ENCODE measurements at places on chromosomes 6 and 20.

DNA sequence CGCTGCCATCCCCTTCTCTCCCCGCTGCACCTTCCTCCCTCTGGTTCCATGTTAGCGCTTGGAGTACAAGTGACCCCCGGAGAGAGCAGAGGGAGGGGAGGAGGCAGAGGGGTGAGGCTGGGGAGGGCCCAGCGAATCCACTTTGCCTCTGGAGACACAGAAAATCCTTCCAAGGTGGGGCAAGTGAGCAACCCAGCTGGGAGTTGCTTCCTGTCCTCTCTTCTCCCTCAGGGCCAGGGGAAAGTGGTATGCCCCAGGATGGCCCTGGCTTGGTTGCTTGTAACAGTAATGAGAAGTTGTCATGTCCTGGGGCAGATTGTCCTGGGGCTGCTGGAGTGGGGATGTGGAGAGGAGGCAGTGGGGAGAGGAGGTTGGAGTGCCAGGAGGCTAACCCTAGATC lies 691 bp upstream of the ANGPT4 start:
- no peak for DNase-seq

DNA sequence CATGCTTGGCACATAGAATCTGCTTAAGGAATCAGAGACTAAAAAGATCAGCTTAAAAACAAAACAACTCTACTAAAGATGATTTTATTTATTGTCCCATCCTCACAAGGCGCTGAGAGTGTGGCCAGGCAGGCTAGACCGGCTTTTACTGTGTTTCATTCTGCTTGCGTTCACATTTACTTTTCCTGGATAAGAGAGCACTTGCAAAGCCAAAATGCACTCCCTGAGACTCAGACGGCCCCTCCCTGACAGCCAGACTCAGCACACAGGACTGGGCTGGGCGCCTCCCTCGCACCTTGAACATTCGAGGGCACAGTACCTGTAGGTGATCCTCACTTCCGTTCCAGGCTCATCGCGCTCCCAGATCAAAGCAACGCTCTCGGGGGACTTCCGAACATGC lies 10.2 kb downstream of the ACSS1 start:
- DNase-seq: no peak

GRCh38 chr6:141890661-141891060 lies 242.1 kb upstream of the GJE1 start:
- no peak for DNase-seq

- no peak for DNase-seq
Observed at GRCh38 chr6:14706378-14706929, 539.4 kb upstream of the JARID2 start.

DNA sequence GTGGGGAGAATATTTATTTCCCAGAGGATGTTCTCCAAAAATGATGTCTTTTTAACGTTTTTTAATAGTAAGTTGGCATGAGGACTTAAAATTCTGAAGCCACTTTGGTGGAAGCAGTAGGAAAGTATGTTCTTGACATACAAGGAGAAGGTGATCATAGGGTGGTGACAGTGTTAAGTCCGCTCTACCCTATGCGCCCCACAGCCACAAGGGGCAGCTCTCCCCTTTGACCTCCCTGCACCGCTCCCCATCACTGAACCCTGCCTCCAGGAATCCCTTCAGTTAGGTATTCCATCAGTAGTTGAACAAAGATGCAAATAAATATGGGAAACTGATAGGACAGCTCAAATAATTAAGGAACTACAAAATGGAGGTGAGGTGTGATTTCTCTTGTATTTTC lies 111.4 kb downstream of the PLEKHG1 start:
- DNase-seq: no peak

- no peak for DNase-seq
Observed at GRCh38 chr20:46568570-46569129, 18.2 kb upstream of the OCSTAMP start.

DNA sequence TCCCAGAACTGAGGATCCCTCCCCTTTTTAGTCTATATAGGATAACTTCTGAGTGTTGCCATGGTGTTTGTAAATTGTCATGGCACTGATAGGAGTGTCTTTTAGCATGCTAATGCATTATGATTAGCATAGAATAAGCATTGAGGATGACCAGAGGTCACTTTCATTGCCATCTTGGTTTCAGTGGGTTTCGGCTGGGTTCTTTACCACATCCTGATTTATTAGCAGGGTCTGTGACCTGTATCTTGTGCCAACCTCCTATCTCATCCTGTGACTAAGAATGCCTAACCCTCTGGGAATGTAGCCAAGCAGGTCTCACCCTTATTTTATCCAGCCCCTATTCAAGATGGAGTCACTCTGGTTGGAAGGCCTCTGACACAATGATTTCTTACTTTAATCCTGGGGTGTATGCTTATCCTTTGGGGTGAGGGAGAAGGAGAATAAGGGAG lies 19.6 kb downstream of the WFDC2 start:
- DNase-seq: no peak

GRCh38 chr6:153947808-153948447 lies 91.1 kb upstream of the OPRM1 start:
- DNase-seq: no peak

- no peak for DNase-seq
Observed at GRCh38 chr6:161660666-161661571, 387.1 kb upstream of the AGPAT4 start.

DNA sequence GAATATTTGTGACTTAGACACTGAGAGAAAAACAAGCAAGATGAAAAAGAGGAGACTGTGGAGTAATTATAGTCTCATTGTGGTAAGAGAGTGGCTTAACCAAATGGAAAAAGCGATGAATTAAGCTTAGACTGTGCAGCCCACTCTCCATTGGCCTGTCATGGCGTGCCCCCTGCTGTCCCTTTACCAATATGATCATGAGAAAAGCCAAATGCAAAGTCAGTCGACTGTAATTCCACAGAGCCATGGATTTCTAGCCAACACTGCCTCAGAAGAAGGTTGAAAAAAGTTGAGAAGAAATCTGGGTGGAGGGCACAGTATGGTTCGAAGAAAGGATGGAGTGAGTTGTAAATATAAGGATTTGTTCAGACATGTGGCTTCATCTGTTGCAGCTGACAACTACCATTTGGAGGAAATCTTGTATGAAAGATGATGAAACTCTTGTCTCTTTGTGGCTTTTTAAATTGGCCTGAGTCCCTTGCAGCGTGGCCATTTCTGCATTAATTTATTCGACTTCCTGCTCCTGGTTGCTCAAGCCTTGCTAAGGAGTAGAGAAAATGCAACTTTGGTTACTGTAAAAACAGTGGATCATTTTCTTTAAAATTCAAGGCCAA lies 251.4 kb downstream of the DOK5 start:
- DNase-seq: no peak

DNA sequence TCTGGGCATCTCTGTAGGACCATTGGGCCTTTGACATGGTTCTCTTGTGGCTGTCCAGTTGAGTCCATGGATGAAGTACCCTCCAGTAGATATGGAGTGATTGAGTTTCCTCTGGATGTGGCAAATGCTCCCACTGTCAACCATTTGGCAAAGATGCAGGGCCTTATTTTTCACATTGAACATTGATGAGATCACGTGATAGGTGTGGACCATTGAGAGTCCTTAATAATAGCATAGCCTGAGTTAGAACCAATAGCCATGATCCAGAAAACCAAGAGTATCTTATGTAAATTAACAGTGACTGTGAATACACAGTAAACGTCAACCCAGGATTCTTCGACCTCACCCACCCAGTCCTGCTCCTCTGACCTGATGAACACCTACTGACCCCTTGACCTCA lies 3.0 kb upstream of the PERP start:
- no peak for DNase-seq

GRCh38 chr6:117512056-117512828 lies 29.8 kb downstream of the DCBLD1 start:
- no peak for DNase-seq

- no peak for DNase-seq
Observed at GRCh38 chr6:140269591-140270165, 895.2 kb upstream of the CITED2 start.

- no peak for DNase-seq
Observed at GRCh38 chr6:139370999-139371345, 3.5 kb downstream of the CITED2 start.

DNA sequence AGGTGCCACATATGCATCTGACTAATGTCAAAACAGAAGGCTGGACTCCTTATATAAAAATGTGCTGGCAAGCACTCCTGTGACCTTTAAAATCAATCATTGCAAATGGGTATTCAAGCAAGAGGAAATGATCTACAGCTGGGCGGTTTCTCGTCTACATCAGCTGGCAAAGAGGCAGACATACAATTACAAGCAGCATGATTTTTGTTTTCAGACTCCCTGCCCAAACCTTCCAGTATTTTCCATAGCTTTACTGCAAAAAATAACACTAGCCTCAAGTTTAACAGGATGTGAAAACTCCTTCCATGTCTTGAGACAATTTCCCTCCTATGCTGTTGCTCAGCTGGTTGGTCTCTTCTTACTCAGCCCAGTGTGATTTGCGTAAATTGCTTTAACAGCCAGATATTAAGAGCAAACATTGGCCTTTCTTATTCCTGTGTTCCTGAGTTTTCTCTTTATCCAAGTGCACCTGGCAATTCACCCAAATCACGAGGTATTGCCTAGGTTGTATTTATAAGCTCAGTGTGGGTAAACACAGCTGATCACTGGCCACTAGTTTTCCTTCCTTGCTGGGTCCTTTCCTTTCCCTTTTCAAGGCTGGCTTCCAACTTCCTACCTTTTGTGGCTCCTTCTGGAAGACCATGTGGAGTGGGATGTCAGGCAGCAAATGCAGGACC lies 130.4 kb downstream of the MOXD1 start:
- DNase-seq: no peak

GRCh38 chr20:19560881-19561480 lies 197.1 kb upstream of the RIN2 start:
- no peak for DNase-seq

DNA sequence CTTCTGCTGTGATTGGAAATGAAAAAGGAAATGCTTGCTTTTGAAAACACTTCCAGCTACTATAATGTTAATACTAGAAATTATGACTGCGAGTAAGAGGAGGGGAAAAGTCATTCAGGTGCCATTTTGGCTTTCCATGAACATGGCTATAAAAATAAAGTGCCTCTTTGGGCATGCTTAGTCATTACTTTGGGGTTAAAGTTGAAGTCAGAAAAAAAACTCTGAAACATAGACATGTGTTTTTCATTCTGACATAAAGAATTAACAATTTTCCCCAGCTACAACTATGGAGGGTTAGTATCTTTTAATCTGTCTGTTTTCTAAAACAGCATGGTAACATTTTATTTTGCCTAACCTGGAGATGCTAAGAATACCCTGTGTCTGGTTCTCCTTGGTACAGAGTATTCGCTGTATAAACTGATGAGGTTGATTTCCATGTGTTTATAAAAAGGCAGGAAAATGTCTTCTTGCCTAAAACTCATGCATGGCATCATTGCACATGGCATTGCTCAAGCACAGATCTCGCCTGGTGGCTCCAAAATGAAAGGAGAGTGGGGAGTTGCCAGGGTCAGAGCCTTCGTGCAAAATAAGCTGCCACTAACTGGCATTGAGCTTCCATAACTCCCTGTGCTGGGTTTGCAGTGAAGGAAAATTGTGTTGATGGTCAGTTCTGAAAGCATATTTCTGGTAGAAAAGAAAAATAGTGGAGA lies 188.9 kb downstream of the KCNQ5 start:
- no peak for DNase-seq

GRCh38 chr20:2476742-2477615 lies 6.4 kb upstream of the SNRPB start:
- DNase-seq: no peak
